AML-193 (cell line): ENCODE measurements at places on chromosomes 1 and 21.

DNA sequence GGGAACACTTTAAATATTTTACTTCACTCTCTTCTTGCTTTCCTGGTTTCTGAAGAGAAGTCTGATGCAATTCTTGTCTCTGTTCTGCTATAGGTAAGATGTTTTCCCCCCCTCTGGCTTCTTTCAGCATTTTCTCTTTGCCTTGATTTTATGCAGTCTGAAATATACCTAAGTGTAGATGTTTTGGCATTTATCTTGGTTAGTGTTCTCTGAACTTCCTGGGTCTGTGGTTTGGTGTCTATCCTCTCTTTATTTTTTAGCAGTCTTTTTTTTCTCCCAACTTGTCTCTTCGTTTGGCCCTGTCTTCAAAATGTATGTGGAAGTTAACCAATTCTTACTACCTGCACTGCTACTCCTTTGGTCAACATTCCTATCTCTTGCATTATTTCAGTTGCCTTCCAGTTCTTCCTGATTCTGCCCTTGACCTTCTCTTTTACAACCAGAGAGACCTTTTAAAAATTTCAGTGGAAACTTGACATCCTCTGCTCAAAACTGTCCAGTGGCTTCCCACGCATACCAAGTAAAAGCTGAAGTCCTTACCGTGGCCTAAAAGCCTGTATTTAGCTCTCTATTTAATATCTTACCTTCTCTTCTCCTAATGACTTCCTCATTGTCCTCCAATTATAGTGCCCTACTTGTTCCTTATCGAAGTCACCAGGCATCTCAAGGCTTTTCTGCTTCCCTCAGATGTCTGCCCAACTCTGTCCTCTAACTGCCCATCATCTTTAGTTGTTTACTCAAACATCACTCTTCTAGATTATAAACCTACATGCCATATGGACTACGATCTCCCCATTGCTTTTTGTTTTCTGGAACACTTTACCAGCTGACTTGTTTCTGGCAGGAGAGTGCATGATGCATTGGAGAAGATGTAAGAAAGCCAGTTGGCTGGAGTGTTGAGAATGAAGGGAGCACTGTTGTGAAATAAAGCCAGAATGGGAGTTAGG, 40.9 kb downstream of the RAP1A start:
- DNase-seq, result peak; percentile 14

DNA sequence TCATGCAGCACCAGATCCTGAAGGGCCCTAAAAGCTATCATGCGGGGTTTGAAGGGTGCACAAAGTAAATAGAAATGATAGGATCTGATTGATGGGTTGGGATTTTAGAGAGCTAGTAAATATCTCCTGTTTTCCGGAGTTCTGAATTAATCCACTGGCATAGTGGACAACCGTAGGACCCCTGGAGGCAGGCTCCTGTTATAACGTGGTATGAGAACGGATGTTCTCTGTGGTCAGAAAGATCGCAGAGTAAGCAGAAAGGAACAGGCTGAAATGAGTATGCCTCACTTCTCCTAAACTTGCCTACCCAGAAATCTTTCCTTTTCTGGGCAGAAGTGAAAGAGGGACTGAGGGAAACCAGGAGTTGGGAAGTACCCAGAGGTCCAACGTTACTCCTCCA, 470.8 kb downstream of the AJAP1 start:
- no peak for DNase-seq

DNA sequence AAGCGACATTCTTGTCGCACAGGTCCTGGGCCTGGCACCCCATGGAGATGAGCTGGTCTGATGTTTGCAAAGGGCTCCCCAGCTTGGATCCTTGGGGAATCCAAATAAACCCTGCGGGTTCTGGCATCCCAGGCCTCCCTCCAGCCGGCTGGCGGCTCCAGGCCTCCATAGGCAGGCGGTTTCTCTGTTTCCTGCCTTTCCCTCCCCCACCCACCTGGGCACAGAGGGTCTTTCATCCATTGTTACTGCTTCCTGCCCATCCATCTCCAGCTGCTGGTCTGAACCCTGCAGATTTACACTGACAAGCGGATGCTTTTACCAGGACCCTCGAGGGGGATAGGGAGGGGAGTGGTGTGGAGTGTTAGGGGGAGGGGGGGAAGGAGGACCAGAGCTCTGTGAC, 39.1 kb upstream of the ID3 start:
- no peak for DNase-seq

DNA sequence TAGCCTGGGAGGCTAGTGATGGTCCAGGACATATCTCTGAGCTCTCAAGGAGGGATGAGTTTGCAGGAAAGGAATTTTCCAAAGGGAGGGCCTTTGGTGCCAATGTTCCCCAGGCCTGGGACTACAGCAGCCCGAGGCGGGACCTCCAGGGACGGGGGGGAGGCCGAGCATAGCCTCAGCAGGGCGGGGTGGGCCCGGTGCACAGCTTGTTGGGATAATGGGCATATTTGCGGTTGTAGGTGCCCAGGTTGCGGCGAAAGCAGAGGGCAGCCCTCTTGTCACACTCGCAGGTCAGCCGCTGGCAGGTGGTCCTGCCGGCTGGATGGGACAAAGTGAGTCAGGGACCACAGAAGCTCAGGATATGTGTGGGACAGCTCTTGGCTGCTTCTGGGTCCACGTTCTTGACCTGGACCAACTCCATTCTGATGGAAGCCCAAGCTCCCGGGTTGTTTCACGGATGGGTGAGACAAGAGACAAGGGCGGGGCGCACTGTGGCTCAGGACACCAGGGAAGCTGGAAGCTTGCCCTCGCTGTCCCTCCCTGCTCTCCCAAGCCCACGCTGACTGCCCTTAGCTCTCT, 3.2 kb downstream of the PLA2G2E start:
- DNase-seq, result no peak

DNA sequence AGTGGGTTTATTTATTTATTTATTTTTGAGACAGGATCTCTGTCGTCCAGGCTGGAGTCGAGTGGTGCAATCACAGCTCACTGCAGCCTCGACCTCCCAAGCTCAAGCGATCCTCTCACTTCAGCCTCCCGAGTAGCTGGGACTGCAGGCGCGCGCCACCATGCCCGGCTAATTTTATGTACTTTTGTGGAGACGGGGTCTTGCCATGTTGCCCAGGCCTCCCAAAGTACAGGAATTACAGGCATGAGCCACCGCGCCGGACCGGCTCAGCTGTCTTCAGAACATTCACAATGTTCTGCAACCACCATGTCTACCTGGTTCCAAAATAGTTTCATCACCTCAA, 406 bp upstream of the DNAJC8 start:
- DNase-seq, result no peak

DNA sequence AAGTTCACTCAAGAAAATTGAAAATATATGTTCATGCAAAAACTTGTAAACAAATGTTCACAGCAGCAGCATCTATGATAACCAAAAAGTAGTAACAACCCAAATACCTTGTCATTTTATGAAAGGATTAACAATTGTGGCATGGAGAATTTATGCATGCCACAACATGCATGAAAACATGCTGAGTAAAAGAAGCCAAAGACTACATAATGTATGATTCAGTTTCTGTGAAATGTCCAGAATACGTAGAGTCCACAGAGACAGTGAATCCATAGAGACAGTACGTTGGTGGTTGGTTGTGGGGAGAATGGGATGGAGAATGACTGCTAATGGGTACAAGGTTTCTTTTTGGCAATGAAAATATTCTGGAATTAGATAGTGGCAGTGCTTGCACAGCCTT, 148.7 kb downstream of the MAST2 start:
- DNase-seq, result no peak

DNA sequence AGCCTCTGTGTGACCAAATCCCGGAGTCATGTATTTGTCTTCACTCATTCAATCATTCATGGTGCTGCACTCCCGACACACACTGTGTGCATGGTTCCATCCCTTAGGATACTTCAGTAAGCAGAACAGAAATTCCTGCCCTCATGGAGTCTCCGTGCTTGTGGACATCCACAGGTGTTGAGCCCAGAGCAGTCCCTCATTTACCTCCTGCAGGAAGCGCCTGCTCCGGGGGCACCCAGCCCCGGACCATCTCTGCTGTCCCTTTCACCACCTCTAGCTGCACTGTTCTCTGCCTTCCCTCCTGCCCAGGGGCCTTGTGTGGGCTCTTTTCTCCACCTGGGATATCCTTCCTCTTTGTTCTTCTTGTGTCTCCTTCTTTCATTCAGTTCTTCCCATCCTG, 9.5 kb upstream of the ZBTB21 start:
- DNase-seq, result no peak

DNA sequence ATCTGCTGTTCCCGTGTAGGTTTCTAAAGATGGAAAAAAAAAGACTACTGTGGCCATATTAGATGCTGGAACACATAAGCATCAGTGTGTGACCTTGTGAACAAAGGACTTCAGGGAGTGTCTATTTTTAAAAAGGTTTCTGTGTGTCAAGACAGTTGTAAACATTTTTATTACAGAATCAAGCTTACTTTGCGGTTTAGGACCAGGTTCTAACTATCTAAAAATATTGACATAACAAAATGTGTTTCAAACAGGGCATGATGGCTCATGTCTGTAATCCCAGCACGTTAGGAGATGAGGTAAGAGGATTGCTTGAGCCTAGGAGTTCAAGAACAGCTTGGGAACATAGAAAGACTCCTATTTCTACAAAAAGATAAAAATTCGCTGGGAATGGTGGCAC, 7.1 kb upstream of the DDI2 start:
- no peak for DNase-seq

DNA sequence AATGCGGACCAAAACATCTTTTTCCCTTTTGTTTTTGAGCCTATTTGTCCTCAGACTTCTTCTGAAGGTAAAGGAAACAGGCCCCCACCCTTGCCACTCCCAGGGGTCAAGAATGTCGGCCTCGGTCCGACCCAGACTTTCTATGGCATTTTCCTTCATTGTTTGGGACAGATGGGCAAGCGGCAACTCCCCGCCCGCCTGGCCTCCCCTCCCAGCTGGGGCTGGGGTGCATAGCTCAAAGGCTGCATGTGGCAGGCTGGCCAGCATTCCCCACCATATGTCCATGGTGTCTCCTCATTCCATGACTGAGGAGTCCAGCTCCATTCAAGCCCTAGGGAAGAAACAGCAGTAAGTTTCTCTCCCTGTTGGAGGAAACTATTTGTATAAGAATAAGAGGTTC, 29.4 kb upstream of the TSPEAR start:
- DNase-seq, result no peak

GRCh38 chr1:160020196-160020595, 11.6 kb downstream of the PIGM start:
- no peak for DNase-seq

DNA sequence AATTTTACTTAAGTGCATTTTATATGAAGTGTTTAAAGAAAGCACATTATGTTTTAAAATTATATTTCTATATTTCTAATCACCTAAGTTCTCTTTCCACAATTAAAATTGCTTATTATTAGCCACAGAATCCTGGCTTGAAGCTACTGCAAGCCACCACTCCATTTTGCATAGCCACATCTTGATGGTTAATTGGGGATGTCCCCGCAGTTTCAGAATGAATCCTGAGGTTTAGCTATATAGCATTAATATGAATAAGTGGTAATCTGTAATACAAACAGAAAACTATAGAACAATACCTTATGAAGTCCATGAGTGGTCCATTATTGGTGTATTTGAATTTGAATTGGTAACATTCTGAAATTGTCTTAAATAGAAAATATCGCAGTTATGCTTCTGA, 11.6 kb upstream of the GOLPH3L start:
- DNase-seq, result no peak

GRCh38 chr1:8165595-8166360, 139.7 kb upstream of the ERRFI1 start:
- no peak for DNase-seq

DNA sequence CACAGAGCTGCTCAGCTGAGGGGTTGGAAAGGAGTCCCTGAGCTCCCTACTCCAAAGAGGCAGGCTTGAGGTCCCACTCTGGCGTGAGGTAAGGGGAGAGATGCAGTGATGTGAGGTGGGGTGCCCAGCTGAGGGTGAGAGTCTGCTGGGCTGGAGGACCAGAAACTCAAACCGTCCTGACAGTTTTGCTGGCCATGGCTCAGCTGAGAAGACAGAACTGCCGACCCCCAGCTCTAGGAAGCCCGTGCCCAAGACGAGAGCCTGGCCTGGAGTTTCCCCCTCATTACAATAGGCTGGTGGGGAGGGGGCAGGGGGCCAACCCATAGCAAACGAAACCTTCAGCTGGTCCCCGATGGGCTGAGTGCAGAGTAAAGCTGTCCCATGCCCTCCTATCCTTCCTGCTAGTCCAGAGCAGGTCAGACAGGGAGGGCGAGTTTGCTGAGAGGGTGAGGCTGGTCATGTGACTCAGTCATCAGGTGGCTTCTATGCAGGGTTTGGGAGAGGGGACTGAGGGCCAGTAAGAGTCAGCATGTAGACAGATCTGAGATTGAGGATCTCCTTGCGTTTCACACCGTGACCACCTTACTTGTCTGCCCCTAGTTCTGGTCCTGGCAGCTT, 129.3 kb downstream of the PRDM2 start:
- no peak for DNase-seq

DNA sequence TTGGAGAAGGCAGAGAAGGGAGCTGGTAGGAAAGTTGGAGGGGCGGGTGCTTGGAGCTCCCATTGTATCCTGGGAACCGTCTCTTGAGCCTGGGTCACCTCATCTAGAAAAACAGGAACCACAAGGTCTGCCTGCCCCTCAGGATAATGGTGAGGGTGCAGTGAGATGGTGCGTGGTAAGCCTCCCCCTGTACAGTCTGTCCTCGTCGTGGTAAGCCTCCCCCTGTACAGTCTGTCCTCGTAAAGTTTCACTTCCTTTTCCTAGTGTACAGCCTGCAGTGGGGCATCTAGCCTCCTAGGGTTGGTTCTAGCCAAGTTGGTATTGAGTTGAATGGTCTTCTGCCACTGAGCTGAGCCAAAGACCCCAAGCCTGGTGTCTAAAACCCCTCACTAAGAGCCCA, 66.5 kb upstream of the IGSF21 start:
- DNase-seq, result no peak

DNA sequence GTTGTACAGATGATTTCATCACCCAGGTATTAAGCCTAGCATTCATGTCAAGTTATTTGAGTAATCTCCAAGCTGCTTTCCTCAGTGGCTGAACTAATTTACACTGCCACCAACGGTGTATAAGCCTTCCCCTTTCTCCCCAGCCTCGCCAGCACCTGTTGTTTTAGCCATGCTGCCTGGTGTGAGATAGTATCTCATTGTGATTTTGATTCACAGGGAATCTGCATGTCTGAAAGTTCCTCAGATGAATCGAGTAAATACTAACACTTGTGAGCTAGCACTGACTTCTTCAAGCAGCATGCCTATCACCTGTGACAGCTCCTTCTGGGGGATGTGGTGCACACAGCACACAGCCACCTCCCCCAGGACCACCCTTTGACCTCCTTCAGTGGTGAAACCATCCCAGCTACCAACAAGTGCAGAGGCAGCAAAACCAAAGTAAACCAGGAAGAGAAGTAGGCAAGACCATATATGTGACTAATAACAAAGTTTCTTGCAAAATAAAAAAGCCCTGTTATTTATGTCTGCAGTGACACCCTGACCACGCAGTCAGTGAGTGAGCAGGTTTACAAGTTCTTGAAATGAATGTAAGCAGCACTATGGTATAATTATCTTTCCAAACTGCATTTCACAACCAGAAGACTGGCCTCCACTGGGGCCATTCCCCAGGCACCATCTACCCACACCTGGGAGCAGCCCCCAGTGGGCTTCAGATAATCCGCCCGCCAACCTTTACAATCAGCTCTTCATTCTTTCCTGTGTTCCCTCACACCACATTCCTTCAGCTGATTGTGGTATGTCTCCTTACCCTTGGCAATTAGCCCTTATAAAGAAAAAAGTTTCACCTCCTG, 173.8 kb downstream of the ETS2 start:
- peak; percentile 61 for DNase-seq

- peak; percentile 15 for DNase-seq
Measured at GRCh38 chr1:92968138-92969032, 7.1 kb upstream of the DIPK1A start.

GRCh38 chr1:219555806-219556205, 57.1 kb downstream of the ZC3H11B start:
- no peak for DNase-seq

- DNase-seq, result no peak
Measured at GRCh38 chr1:175408986-175409385, 216.4 kb upstream of the KIAA0040 start.
